Activated CD4-positive, alpha-beta T cell treated with anti-CD3 and anti-CD28 coated beads, Interleukin-2, amount 10 ng/mL, durations not matched to agents 7 days and 5 days (primary cell): ENCODE measurements at places on chromosomes 3 and 15. TPM values are rescaled to one million over a fixed set of nuclear protein-coding genes. Genes with fewer than 3 reads are reported as not detected.

- DNase-seq, result no peak
These were observed 170.0 kb downstream of the NR2F2 start for GRCh38 chr15:96500508-96500907.

DNA sequence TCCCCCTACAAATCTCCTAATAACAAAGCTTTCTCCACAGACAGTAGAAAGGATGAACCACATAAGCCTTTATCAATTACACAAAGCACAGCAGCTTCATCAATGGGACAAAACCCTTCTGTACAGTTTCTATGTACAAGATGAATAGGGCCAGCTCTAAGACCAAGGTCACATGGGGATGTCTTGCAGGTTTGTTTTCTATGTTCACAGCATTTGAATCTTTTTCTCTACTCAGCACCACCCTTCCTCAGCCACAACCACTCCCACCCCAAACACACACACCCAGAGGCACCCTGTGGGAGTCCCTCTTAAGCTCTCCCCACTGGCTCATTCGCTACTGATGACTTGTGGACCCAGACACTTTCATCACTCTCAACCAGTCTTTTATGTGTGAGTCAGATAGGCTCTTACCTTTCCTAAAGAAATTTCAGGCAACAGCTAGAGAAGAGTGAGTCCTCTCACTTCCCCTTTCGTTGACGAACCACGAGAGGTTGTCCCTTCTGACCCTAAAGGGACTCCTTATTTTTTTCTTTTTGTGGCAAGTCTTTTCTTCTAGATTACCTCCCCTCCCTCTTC is 57.9 kb downstream of the ARHGAP31 start:
- peak; percentile 48 for DNase-seq

Gene GHSR
- not detected for total RNA-seq

Gene SLC30A4
- 3.5 TPM for total RNA-seq

DNA sequence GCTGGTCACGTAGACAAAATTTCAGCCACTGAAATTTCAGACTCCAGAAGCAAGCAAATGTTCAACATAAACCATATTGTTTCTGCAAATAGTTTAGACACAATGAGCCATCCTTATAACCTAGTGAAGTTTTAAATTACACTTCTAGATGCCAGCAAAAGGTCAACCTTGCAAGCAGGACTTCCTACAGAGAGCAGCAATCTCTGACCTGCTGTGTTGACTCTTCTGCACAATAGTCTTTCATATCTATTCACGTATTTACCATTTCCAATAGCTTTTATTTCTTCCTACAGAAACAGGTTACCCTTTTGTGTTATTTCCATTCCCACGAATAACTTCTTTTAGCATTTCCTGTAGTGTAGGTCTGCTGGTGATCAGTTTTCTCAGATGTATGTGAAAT is 10.6 kb downstream of the LMLN start:
- no peak for DNase-seq

DNA sequence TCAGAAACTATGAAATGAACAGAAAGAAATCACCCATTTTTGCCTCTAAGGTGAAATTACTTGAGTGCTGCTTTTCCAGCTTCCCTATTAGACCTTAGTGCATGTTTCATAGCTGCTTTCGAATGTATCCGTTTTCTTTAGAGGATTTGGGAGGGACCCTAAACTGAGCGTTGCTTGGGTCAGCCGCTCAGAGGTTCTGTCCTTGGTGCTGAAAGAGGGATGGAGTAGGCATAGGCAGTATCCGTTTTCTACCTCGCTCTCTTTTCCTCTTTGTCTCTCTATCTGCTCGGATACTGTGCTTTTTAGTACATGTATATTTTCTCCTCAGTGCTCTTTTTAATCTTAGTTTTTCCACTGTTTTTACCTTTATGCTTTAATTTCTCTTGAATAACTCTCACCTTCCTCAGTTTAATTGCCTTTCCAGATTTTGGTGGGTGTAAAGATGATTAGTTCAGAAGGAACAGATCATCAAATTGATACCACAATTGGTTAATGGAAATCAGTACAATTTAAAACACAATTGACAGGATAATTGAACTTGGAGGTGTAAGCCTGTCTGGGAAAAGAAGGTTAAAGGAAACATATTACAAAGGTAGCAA is at the start of gene DRD3:
DRD3 (minus strand) TSS at position 283 of the 599 bp plus-strand sequence. CDS start 7,060 bp downstream, outside the sequence.
- peak; percentile 29 for DNase-seq

Gene DNASE1L3
- not detected for total RNA-seq

Gene P2RY12
- total RNA-seq, result not detected

GRCh38 chr3:70360979-70361760 is 48.7 kb upstream of the MDFIC2 start:
- DNase-seq, result no peak

- DNase-seq, result no peak
These were observed 22.6 kb downstream of the SFMBT1 start for GRCh38 chr3:53023072-53023823.

DNA sequence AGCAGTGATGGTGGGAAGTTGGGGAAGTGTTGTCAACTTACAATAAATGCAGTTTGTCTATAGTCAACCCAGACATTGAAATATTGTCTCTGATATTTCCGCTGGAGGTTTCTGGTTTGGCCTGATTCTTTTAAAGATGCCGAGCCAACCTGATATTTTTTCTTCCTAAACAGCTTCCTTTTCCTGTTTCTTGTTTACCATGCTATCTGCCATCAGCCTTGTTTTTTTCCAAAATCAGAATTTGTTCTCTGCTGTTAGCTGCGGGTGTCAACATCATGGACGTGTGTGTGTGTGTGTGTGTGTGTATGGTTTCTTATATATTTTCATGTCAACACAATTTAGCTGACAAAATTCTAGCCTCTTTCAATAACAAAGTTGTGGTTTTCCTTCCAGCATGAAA is 41.2 kb upstream of the XCR1 start:
- no peak for DNase-seq

DNA sequence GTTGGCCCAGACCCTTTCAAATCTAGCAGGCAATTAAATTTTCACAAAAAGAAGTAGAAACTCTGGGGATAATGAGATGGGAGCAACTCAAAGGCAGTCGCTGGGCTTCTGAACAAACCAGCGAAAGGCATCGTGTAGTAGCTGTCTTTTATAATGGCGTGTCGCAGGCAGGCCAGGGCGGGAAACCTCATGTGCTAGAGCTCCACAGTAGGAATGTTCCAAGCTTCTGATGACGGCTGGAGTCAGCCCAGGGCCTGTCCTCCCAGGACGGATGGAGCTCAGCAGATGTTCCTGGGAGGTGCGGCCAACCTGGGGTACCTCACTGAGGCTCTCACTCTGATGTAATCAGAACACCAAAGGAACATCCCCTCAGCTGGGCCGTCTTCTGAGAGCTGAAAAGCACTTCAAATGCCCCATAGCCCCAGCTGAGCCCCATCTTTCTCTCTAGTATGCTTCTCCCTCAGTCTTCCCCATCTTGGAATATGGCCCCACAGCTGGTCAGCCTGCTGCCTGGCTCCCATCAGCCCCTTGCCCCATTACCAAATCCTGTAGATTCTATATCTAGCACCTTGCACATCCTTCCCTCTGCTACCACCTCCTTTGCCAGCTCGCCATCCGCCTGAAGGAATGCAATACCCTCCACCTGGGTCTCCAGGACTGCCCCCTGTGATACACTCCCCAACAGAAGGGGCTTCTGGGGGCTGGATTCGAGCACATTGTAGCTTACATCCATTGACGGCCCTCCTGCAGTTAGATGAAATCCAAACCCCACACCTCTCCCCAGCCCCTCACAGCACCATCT is 54.9 kb upstream of the ATP2B2 start:
- DNase-seq, result no peak

- no peak for DNase-seq
These were observed 2.5 kb downstream of the SUMF1 start for GRCh38 chr3:4464576-4464975.

Gene CYP1A1
- 2.2 TPM for total RNA-seq

Gene SGO1
- total RNA-seq, result 42.4 TPM

DNA sequence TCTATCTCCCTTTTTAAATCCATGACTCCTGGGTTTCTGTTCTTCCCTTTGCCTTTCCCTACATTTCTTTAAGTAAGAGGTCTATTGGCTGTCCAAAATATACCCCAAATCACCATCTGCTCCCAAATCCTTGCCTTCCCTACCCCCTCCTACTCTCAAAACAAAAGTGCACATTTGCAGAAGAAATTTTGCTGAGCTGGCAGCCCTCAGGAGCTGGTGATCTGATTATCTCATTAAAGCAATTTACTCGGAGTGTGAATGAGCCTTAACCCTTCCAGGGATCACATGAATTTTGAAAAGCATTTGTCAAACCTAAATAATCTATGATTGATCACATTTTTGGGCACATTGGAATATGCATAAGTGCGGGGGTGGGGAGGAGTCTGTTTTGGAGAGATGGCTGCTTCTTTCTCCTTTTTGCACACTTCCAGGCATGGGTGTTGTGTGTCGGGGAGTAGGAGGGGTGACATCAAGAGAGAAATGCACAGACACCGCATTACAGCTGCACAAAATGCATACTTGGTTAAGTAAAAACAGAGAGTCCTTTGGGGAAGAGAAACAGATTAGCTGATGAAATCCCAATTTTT is 892.6 kb downstream of the TUSC7 start:
- DNase-seq, result no peak

- DNase-seq, result no peak
These were observed 6.1 kb upstream of the HGD start for GRCh38 chr3:120688121-120688520.

- no peak for DNase-seq
These were observed 11.7 kb upstream of the NR2E3 start for GRCh38 chr15:71798641-71799040.
